ENCODE measurements at places on chromosomes 2 and 18.

DNA sequence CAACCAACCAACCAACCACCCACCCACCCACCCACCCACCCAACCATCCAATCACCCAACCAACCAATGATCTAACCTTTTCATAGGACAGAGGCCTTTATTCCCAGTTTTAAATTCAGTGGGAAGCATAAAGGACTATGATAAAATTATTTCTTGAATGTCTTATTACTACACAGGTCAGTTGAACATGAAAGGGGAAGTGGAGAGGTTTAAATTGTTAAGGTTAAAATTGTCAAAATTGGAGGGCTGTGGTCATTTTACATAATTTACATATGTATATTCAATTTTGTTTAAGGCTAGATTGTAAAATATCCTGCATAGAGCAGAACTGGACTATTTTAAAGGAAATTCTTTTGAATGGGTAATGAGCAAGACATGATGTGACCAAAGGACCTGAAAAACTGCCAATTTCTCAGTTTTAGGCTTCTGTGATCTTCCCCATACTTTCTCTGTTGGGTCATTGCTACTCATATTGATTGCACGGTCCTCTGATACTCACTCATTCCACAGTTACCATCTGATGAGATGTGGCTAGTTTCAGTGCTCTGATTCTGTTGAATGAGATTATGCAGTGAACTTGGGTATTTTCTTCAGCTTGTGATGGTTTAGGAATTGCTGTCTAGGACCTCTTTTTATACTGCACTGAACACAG lies 127.4 kb downstream of the PLCL1 start:
- no peak for DNase-seq

- DNase-seq: no peak
Measured at GRCh38 chr2:198040835-198041234, 236.4 kb downstream of the PLCL1 start.

GRCh38 chr2:28320009-28320365 lies 72.7 kb upstream of the FOSL2 start:
- no peak for DNase-seq

- DNase-seq: no peak
Measured at GRCh38 chr18:11747731-11748130, 58.7 kb downstream of the GNAL start.

DNA sequence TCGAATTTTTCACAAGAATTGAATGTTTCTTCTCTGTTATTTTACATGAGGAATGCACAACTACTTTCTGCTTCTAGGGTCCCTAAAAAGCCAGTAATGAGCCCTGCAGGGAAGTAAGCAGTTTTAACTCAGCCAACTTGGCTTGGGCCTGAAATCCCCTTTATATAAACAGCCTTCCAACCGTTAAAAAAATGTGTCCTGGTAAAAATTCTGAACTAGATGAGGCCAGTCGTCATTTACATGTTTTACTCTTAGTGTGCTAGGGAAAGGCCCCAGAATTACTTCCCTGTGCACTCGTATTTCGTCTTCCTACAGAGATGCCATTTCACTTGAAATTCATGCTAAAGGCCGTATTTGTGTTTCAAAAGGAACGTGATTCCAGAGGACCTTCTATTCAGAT lies 42.4 kb upstream of the RPE start:
- no peak for DNase-seq

DNA sequence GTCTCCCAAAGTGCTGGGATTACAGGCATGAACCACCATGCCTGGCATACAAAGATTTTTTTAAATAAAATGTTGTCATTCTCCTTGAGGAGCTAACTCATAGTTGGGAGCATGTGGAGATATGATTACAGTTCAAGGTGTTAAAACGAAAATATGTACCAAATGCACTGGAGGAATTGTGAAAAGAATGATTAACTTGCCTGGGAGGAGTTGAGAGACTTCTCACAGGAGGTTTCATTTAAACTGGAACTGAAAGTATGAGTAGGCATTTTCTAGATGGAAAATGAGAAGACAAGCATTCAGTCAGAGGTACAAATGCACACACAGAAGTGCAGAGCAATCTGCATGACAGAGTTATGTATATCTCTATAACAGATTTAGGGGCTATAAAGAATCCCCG lies 126.6 kb upstream of the PDE1A start:
- DNase-seq: no peak

DNA sequence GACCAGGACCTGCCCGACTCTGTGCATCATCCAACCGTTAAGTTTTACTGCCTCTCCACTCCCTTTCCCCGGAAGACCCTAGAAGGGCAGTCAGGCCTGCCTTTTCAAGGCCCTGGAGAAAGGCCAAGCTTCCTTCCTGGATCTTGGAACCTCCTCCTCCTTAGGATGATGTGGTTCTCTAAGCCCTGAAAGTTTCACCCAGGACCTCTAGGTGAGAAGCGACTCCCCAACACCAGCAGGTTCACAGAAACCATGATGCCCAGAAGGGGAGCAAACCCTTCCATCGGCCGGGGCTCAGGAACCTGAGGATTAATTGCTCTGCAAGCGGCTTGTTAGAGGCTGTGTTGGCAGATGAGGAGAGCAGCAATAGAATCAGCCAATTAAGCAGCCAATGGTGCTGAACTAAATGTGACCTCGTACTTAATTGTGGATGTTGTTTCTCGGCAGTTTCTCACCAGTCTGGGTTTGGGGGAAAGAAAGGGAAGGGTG lies 94.2 kb upstream of the FZD7 start:
- DNase-seq: no peak

DNA sequence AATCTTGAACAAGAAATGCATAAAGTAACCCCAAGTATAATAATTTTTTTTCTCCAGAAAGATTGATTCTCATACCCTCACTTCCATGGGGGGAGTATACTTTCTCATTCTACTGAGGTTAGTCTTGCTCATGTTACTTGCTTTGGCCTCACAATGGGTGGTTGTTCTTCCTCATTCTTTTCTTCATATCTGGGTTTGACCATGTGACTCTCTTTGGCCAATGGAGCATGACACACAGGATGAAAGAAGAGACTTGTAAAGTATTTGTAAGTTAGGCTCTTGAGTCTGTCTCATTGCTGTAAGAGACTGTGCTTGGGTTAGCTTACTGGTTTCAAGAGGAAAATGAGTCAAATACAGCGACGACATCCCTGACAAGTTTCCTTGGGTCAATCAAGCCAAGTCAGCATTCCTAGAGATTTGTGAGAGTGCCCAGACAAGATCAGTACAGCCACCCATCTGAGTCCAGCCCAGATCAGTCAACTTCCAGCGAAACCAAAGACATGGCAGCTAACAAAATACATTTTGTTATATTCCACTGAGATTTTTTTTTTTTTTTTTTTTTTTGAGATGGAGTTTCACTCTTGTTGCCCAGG lies 970.2 kb downstream of the BCL11A start:
- DNase-seq: no peak

GRCh38 chr18:26546875-26547645 lies 1.3 kb downstream of the KCTD1 start:
- DNase-seq: no peak

GRCh38 chr2:239932881-239933735 lies 92.0 kb downstream of the NDUFA10 start:
- no peak for DNase-seq

DNA sequence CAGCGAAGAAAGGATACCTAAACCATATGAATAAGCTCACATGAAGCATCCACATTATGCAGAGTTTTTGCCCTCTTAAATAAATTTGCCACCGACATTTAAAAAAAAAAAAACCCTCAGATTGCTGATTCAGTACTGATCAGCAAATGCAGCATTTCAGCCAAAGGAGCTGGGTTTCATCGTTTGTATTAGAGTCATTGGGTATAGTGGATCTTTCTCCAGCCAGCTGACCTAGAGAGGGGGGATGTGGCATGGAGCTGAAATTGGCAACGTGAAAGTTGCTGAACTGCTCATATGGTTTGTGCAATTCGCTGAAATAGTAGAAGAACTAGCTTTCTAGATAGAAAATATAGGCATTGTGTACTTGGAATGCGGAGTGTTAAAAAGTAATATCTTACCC lies 73.5 kb upstream of the ZNF397 start:
- DNase-seq: no peak

GRCh38 chr2:24111407-24111901 lies 11.7 kb downstream of the PFN4 start:
- no peak for DNase-seq

DNA sequence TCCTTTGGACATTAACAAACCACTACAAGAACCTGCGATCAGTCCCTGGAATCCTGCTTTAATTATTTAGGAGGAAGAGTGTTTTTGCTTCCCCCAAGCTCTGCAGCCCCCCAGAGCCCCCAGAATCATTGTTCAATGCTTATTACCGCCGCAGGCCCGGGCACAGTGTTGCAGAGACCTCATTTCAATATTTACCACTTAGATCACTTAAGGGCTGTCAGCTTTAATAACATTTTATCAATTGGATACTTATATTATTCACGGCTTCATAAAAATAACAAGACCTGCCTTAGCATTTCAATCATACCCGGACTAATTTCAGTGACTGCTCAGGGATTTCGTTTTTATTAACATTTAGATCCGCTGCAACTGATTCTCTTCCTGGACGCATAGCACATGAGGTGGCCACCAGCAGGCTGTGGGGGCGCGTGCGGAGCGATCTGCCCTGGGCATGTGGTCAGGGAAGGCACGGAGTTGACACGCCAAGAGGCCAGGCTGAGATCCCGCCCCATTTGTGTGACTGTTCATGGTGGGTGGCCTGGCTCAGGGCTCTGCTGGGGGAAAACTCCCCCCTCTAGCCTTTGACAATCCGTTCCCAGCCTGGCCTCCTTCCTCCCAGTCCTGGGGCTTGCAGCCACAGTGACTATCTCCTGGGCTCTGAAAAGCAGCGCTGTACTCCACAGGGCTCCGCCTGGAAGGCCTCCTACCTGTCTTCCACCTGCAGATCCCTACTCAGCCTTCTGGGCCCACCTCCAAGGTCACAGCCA lies 267.6 kb downstream of the SRBD1 start:
- no peak for DNase-seq

- DNase-seq: no peak
Measured at GRCh38 chr2:11054783-11055678, 100.2 kb upstream of the SLC66A3 start.

DNA sequence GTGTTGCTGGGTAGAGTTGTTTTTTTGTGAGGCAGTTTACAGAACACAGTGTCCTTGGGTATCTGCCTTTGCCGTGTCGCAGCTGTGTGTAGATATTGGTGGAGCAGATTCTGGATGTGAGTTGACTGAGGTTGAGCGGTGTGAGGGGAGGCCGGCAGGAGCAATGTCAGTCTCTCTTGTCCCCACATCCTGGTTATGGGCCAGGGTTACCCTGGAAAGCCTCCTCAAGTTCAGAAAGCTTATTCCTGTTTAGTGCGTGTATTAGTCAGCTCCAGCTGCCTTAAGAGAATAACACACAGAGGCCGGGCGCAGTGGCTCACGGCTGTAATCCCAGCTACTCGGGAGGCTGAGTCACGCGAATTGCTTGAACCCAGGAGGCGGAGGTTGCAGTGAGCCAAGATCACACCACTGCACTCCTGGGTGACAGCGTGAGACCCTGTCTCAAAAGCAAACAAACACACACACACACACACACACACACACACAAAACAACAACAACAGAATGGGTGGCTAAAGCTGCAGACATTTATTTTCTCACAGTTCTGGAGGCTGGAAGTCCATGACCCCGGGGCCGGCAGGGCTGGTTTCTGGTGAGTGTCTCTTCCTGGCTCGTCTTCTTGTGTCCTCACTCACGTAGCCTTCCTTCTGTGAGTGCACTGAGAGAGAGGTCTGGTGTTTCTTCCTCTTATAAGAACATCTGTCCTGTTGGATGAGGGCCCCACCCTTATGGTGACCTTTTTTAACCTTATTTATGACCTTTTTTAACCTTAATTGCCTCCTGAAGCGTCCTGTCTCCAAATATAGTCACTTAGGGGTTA lies 5.1 kb downstream of the NCK2 start:
- DNase-seq: no peak

- no peak for DNase-seq
Measured at GRCh38 chr2:152396763-152397162, 61.8 kb downstream of the FMNL2 start.

GRCh38 chr2:20327370-20327769 lies 23.3 kb downstream of the PUM2 start:
- no peak for DNase-seq

DNA sequence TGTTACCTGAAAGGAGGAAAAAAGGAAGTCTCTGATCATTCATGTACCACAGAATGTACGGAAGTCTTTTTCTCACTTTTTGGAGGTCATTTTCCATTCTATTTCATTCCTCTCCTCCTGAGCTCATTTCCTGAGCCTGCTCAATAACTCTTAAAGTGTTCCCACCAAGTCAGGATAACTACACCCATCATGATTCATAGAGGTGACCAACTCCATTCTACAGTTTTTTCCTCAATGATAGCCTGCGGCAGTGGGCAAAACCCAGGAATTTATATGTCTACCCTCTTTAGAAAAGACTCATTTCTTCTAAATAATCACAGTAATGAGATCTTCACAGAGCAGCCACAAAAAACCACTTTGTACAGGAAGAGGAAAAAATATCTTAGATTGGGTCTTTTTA lies 372.5 kb downstream of the RBM43 start:
- no peak for DNase-seq

DNA sequence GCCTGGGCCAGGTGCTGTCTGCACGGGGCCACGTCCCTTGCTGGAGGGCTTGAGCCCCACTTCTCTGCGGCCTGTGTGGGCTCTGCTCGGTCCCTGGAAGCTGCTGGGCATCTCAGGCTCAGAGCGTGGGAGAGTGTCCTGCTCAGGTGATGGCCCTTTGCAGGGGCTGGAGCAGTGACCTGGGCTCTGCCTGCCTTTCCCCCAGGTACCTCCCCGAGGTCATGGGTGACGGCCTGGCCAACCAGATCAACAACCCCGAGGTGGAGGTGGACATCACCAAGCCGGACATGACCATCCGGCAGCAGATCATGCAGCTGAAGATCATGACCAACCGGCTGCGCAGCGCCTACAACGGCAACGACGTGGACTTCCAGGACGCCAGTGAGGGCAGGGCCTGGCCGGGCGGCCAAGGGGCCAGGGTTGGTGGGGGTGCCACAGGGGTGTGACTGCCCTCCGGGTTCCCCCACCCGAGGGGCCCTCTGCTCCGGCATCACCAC lies 29.9 kb downstream of the GPC1 start:
- no peak for DNase-seq

- peak; percentile 12 for DNase-seq
Measured at GRCh38 chr2:75503048-75503607, 57.6 kb downstream of the EVA1A start.

- DNase-seq: no peak
Measured at GRCh38 chr2:236663287-236664101, 93.9 kb downstream of the ACKR3 start.

DNA sequence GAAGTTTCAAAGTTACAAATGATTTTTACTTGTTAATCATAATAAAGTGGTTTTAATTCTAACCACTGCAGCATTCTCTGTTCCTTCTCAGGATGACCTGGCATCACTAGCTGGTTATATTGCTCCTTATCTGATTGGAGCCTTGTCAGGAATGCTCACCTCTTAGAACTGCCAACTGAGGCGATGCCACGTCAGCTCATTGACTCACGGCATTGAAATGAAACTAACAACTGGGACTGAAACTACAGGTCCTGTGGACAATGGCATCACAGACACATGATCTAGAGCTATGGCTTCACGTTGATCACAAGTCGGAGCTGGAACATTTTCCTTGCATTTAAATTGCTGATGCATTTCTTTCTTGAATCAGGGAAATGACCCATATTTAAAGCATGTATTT lies 54.9 kb upstream of the MAP2 start:
- DNase-seq: peak; percentile 100

All from epithelial cell of prostate (primary cell).